ENCODE measurements at places on chromosomes 11 and 22.

- no peak for DNase-seq
These were observed 285.9 kb downstream of the NTM start for GRCh38 chr11:131656179-131656838.

- peak; percentile 65 for DNase-seq
These were observed 7.0 kb downstream of the UNC93B1 start for GRCh38 chr11:67996622-67997474.

GRCh38 chr11:12876340-12876739 lies 132.8 kb upstream of the RASSF10 start:
- no peak for DNase-seq

DNA sequence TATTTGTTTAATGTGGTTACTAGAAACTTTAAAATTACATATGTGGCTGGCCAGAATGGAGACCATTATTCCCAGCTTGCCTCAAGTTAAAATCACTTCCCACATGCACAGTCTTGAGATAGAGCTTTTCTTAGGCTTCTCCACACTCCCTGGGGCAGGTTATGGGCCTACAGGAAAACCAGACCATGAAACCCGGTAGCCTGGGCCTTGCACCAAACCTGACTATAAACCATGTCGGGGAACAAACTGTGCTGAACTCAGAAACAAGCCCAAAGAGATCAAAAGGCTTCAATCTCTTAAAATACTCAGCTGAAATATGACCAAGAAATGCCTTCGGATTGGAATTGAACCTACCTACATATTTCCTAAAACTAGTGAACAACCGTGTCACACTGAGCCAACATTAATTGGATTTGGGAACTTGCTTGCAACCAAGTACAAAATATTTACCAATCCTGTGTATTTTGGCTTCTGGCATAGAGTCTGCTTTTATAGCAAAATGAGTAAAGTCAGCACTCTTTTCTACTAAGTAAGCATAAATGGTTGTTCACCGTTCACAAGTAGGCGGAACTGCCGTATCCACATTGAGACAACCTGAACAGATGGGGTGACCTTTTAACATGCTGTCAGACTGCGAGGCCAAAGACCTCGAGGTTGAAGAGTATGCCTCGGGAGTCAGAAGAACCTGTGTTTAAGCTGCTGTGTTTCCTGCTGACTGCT lies 199.5 kb downstream of the FAM76B start:
- no peak for DNase-seq

DNA sequence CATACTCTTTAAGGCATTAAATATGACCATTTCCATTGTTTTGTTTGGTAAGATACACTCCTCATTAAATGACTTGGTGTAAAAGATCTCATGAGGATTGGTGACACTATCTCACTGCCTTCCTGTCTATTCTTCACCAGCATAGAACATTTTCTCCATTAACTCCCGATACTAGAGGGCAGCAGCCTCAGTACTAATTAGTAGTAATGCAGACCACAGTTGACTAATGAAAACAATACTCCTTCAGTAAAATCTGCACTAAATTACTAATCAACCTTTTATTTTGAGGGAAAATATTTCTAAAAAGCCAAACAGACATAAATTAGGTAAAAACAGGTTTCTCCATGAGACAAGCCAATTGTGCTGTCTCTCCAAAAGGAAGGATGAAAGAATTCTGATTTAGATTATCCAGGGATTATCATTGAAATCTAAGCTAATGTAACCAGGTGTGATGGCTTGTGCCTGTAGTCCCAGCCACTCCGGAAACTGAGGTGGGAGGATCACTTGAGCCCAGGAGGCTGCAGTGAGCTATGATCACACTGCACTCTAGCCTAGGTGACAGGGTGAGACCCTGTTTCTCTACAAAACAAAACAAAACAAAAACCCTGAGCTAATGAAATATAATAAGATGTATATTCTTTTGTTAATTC lies 9.4 kb downstream of the PGM2L1 start:
- DNase-seq, result no peak

GRCh38 chr11:69918938-69919650 lies 99.9 kb upstream of the FGF3 start:
- peak; percentile 75 for DNase-seq

GRCh38 chr11:76382209-76382608 lies 1.1 kb downstream of the GVQW3 start:
- no peak for DNase-seq

DNA sequence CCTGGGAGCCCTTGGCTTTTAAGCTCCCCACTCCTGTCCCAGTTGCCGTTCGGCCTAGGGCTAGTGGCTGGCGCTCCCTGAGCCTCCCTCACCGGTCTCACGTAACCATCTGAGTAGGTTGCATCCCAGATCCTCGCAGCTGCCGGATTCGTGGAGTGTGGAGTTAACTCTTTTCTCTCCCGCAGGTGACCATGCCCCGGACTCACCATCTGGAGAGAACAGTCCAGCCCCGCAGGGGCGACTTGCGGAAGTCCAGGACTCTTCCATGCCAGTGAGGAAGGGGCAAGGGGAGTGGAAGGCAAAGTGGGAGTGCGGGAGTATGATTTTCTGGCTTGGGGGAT lies 902 bp downstream of the MUS81 start:
- no peak for DNase-seq

GRCh38 chr11:125579811-125580210 lies 10.5 kb downstream of the EI24 start:
- no peak for DNase-seq

GRCh38 chr11:122341477-122341876 lies 225.5 kb upstream of the BLID start:
- no peak for DNase-seq

DNA sequence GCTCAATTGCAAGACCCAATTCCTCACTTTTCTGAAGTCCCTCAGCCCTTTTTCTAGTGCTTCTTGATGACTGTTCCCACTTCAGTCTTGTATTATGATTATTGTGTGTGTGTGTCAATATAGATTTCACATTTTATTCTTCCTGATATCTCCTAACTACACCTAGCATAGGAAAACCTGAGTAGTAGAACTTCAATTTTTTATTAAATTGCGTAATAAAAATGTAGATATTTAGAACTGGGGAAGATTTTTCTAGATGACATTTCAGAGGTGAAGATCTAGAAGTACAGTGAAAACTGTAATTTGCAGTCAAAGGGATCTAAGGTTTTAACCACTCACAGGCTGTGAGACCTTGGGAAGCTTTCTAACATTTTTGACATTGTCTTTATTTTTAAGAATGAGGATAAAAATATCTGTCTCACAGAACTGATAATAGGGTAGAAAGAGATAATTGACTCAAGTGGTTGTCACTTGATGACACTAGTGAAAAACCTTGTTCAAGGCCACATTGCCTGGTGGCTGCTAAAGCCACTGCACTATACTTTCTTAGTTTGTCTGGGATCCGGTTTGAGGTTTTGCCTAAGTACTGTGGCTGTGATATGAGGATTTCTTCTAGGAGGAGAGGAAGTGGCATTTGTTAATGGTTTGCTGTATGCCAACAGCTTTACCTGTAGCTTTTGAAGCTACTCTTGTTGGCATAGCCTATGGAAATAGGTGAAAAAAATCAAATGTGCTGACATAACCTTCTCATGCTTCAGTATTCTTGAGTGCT lies 32.2 kb upstream of the SESN3 start:
- no peak for DNase-seq

DNA sequence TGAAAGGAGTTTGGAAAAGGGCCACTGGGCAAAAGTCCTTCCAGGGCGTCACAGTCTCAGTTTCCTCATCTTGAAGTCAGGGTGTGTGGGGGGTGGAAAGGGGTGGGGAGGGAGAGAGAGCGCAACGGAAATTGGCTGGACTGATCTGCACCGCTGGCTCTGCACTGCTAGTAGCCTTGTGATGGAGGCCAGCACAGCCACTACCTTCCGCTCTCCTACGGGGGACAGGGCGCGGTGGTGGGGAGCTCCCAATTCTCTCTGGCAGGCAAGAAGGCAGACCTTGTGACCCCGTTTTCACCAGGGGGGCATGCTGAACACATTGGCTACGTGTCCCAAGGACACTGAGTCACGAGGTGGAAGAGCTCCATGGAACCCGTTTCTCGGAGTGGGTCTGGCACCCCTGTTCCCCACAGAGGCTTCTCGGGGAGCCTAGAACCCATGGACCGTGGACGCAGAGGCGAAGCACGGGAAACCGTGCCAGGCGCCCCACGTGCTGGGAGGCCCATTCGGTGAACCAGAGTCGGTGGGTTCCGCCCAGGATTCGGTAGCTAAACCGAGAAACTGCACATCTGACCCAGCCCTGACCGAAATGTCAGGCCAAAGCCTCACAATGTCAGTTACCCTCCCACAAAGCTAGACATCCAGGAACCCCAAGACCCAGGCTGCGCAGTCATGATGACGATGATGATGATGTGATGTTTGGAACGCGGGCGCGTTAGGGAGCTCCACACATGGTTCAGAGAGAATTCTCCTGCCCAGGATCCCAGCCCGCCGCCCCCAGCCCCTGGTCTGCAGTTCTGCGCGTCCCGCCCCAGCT lies 28.3 kb upstream of the WNT11 start:
- DNase-seq, result peak; percentile 58

GRCh38 chr22:50114221-50115021 lies 24.6 kb downstream of the MOV10L1 start:
- no peak for DNase-seq

GRCh38 chr11:36341915-36342314 lies 45.8 kb downstream of the PRR5L start:
- no peak for DNase-seq

DNA sequence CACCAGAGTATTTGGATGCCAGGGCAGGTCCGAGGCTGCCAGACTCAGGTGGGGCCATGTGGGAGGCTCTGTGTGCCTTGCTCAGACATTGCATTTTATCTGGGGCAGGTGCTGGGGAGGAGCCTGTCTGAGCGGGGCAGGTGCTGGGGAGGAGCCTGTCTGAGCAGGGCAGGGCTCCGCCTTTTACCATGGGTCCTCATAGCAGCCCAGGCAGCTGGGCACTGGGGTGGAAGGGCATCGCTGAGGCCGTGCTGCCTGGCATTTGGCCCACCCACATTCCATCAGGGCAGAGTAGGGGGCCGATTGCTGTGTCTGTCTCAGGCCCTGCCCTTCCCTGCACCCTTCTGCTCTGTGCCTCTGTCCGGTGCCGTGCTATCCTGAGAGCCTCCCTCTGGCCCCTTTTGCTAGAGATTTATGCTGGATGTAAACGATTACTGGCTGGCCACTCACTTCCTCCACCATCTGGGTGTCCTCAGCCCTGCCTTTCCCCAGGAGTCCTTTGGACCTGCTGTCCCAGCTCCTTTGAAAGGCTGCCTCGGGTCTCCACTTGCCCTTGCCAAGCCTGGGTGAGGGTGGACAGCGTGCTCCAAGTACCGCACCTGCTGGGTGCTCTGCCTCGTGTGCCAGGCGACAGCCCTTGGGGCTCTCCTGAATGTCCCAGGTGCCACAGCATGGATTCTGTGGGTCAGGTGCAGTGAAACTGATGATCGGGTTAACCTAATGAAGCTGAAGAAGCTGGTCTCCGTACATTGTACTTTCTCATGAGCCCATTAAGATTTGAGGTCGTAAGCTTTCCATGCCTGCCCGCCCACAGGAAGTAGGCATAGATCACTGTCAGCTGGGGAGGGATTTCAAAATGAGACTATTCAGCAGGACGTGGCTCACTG lies 281.6 kb downstream of the TBC1D22A start:
- no peak for DNase-seq

DNA sequence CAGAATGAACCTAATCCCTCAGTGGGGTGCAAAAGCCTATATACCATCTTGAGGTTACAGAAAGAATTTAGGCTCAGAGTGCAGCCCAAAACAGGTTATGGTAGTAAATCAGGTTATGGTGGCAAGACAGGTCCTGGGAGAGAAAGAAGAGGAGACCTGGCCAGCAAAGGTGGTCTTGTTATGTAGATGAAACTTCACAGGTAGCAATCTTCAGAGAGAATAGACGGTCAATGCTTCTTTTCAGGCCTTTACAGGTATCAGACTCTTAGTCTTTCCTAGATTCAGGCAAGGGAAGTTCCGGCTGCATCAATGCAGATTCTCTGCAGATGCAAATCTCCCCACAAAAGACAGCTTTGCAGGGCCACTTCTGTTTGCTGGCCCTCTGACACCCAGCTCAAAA lies 45.8 kb upstream of the SORL1 start:
- no peak for DNase-seq

DNA sequence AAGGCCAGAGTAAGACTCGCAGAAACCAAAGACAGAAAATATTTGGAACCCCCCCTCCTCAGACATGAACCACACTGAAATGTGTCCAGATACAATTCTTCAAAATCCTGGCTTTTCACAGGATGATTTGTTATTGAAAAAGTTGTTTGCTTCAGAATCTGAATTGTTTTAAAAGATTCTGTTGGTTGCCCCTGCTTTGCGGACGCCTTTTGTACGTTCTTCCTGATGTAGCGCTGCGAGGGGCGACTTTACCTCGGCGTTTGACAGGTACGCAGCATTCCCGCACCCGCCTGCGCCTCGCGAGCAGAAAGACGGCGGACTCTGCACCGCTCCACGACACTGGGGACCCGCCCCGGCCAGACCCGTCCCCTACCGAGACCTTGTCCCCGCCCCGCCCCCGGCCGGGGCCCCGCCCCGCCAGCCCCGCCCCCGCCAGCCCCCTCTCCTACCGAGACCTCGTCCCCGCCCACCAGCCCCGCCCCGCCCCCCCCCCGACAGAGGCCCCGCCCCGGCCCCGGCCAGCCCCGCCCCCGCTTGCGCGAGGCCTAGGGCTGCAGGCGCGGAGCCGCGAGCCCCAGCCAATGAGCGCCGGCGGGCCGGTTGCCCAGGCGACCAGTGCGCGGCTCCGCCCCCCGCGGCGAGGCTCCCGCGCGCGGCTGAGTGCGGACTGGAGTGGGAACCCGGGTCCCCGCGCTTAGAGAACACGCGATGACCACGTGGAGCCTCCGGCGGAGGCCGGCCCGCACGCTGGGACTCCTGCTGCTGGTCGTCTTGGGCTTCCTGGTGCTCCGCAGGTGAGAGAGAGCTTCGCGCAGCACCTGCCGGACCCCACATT lies at the start of gene GLB1L2:
Gene GLB1L2, plus strand, starts transcription at position 635 of the 835 bp plus-strand sequence. Its CDS starts 74 bp downstream, at position 709.
- peak; percentile 96 for DNase-seq

- no peak for DNase-seq
These were observed 20.3 kb downstream of the NEAT1 start for GRCh38 chr11:65442842-65443331.

GRCh38 chr11:62930666-62931065 lies 9.5 kb upstream of the CHRM1 start:
- no peak for DNase-seq

GRCh38 chr22:24938741-24939341 lies 7.7 kb downstream of the LHFPL7 start:
- DNase-seq, result no peak

- no peak for DNase-seq
These were observed 3.4 kb downstream of the OR10A6 start for GRCh38 chr11:7927635-7928034.

DNA sequence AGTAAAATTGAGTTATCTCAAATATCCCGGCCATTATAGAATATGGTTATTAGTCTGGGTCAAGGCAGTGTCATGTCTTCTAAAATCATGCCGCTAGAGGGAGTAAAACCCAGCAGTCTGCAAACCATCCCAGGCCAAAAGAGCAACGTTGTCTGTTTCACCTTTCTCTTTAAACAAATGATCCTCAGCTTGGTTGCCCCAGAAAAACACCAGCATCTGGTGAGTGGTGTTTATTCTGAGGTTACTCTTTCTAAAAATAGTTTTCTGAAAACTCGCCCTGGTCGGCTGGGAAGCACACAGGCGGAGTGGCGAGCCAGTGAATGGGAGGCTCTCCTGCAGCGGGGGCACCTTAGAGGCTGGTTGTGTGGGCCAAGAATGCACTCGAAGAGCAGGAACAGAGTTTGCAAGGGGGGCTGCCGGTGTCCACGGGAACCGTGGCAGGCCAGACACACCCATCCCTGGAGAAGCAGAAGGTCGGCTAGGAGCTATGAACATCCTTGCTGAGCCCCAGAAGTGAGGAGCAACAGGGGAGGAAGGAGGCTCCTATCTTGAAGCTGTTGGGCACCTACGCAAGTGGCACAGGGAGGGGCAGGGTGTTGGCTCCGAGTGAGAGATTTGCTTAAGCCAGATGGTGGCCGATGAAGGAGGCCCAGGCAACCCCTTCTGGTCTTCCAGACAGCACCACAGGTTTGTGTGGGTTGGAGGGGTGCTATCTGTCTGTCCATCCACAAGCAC lies 297.1 kb downstream of the ETS1 start:
- peak; percentile 55 for DNase-seq

All from 8988T (cell line).